ENCODE measurements at places on chromosomes 16 and 17.

DNA sequence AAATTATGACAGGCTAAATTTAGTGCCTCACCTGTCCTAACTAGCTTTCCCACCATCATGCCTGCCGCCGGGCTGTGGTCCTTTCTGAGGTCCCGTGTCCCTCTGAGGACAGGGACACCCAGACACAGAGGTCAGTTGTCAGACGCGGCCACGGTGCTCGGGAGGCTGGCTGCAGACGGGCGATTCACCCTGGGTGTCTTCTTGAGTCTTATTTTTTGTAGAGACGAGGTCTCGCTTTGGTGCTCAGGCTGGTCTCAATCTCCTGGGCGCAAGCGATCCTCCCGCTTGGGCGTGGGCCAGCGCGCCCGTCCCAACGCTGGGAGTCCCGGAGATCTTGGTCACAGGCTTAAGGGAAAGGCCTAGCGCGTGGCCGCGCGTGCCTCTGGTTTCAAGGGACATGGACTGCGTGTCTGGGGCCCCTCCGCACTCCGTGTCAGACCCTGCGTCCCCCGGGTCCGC, 797 bp upstream of the RAB11FIP3 start:
- DNase-seq, result no peak

GRCh38 chr16:49618955-49619354, 237.0 kb downstream of the ZNF423 start:
- no peak for DNase-seq

GRCh38 chr16:57258226-57258909, 13.3 kb downstream of the ARL2BP start:
- DNase-seq, result no peak

DNA sequence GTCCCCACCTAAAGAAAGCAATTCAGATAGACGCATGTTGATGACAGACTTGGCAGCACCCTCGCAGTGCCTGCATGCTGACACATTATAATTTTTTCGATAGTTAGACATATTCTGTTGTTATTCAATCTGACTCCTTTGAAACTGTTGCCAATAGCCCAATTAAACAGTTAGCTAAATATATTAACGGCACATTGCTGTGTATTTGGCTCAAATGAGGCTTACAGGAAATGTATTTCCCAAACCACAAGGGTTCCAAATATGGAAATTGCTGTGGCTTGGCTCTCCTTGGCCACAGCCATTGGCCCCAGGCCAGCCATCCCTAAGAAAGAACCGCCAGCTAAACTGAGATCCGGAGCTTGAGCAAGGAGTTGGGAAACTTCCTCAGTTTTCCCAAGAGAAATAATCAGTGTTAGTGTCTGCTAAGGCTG, 31.1 kb downstream of the C16orf82 start:
- no peak for DNase-seq

- DNase-seq, result no peak
These were observed at the start of gene BCAR1 for GRCh38 chr16:75251280-75252048. TSS of gene BCAR1 (minus strand) at chr16:75251624. CDS start at chr16:75251482, 142 bp downstream.

- DNase-seq, result no peak
These were observed 28.1 kb upstream of the NOL11 start for GRCh38 chr17:67689534-67690177.

DNA sequence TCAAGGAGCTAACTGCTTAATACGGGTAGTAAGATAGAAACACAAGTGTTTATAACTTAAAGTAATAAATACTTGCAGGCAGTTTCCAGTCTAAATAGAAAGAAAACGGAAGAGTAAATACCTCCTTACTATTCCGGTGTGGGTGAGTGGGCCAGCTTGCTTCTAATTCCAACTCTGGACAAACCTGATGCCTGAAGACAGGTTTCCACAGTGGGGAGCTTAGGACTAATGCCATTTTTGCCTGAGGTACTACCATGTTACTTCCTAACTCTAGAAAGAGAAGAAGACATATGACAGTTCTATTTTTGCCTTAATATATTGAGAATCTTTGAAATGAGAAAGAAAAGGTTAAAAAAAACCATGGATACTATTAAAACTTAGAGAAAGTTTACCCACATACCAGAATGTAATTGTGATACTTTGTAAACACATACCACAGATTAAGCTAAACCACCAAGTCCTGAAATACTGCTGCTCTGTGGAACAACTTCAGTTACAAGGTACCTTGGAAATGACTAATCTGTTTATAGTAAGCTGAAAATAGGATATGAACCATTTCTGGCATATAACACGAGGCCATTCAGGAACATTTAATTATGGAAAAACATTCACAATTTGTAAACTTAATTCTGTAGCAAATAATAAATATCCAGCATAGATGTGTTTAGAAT, 70.2 kb downstream of the ZZEF1 start:
- DNase-seq, result no peak

DNA sequence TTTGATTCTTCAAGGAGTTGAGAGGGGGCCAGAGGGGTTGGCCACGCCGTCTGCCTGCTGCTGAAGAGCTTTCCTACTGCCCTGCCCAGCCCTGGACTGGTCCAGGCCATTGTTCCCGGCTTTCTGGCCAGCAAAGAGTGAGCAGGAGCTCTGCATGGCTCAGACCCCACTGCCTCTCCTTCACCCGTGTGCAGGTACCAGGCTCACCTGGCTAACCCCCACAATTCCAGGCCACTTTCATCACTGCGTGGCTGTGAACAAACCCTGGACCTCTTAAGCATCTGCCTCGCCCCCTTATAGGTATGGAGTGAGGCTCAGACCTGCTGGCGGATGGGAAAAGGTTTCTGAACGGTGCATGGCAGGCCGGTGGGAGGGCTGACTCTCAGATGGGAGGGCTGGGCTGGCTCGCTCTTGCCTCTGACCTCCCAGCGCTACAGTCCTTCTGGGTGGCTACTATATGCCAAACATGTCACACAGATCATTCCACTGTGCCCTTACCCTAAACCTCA, 8.9 kb downstream of the ZNF319 start:
- DNase-seq, result no peak

GRCh38 chr16:17556276-17557052, 85.7 kb upstream of the XYLT1 start:
- DNase-seq, result no peak

GRCh38 chr16:5851393-5851982, 753.9 kb upstream of the EEF2KMT start:
- DNase-seq, result no peak

GRCh38 chr17:6421700-6422604, 13.0 kb downstream of the AIPL1 start:
- DNase-seq, result peak; percentile 60

GRCh38 chr17:50618941-50619340, 15.7 kb upstream of the ABCC3 start:
- DNase-seq, result no peak

DNA sequence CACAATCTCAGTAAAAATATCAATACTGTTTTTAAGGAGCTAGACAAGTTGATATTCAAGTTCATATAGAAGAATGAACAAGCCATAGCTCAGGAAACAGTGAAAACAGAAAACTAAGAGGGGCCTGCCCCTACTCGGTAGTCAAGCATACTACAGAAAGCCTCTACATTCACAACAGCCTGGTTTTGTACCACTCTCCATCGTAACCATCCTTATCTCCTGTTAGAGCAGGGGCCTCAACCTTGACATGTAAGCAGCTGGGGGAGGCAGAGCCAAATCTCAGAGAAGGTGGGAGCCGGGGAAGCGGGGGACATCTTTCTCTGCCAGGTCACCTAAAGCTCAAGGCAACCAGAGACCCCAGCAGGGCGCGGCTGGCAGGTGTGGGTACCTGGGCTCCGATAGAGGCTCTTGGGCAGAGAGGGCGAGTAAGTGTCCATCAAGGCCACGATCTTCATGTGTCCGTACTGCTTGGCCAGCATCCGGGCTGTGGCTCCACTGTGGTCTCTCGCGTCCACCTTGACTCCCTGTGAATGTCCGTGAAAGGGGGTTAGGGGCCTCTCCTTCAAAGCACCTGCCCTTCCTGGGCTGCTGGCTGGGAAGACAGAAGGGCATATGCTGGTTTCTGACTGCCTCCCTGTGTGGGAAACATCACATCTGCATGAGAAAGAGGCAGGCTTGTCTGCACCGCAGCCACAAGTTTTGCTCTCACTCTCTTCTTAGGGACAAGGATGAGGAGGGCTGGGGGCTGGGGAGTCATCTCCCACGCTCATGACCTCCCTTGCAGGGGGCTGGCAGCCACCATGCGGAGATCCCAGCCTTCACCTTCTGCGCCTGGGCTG, 20.2 kb downstream of the ANKS3 start:
- no peak for DNase-seq

GRCh38 chr16:87074641-87075318, 242.4 kb downstream of the C16orf95 start:
- no peak for DNase-seq

DNA sequence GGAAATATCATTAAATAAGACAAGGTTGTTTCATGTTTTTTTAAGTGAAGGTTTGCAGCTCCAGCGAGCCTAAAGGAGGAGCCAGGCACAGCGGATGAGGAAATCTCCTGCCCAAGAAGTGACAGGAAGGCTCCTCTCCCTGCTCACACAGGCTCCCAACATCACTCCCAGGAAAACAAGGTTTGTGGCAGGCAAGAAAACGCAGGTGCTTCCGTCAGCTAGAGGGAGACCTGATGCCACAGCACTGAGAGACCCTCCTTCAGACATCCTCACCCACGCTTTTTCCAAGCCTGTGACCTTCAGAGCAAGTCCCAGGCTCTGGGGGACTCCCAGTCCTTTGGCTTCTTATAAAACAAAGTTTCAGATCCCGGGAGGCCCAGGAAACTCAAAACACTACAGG, 89.7 kb downstream of the ZNF423 start:
- no peak for DNase-seq

GRCh38 chr16:3819746-3820724, 60.5 kb downstream of the CREBBP start:
- DNase-seq, result no peak

DNA sequence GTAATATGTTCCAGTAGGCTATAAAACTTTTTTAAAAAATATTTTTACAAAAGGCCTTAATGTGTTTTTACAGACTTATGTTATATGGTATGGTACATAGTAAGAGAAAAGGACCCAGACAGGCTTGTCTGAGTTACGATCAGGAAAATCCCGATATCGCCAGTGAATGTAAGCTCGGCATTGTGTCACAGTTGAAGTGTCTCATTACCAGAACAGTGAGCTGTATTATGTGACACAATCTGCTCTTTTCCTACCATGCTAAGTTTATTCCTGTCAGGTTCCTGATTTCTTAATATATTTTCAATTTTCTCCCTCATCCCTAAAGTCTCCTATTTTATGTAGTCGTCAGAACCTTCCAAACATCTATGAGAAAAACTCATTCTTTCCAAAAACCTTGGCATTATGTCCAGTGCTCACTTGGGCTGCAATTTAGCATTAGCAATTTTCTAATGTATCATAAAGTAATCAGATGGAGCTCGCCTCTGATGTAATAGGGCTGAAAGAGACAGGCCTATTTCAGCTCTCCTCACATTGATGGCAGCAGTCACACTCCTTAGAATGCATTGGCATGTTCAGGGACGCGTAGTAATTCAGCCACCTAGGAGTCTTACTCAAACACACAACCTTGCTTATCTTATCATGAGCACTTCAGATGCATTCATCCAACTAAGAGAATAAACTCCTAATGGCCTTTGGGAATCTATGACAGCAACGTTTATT, 147.6 kb upstream of the NOG start:
- no peak for DNase-seq

DNA sequence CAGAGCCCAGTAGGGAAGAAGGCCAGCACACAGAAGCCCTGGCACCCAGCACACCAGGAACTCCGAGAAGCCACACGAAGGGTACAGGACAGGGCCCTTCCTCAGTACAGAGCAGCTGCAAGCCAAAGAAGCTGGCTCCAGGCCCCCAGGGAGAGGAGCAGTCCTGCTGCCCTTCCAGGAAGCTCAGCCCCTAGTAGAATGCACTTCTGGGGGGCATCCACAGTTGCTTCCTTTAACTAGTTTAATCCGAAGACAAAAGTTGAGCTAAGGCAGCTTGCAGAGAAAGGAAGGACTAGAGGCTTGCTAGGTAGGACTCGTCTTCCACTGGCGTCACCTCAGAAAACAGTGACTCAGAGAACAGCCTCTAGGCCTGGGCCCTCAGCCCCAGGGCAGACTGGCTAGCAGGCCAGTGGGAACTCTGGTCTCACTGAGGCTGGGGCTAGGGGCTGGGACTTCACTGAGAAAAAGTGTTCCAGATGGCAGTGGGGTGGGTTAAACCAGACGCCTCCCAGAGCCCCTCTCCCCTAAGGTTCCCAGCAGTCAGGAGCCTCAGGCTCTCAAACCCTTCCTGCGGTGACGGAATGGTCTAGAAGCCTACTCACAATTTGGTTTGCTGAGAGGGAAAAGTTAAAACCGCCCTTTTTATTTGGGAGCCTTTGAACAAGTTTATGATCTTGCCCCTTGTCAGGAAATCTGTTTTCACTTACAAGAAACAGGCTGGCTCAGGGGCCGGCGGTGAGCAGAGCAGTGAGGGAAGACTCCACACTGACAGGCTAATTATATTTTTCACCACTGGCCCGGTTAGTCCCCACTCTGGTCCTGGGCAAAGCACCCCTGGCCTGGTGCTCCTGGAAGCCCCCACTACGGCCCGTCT, 41.4 kb downstream of the ACTG1 start:
- DNase-seq, result no peak

DNA sequence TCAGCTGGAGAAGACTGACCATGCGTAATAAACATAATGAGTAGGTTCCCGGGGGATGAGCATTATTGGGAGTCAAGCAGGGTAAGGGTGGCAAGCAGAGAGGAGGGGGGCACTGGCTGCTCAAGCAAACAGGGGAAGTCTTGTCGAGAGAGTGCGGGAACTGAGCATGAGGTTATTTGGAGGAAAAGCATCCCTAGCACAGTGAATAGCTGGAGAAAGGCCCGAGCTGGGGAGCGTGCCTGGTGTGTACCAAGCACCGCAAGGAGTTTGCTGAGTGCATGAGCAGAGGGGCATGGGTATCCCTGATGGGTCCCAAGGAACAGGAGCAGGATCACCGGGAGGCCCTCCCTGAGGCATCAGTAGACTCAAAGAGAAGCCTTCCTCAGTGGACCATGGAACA, 17.2 kb downstream of the CYTH1 start:
- no peak for DNase-seq

- DNase-seq, result no peak
These were observed 15.3 kb upstream of the ALDH3A1 start for GRCh38 chr17:19763416-19763815.

DNA sequence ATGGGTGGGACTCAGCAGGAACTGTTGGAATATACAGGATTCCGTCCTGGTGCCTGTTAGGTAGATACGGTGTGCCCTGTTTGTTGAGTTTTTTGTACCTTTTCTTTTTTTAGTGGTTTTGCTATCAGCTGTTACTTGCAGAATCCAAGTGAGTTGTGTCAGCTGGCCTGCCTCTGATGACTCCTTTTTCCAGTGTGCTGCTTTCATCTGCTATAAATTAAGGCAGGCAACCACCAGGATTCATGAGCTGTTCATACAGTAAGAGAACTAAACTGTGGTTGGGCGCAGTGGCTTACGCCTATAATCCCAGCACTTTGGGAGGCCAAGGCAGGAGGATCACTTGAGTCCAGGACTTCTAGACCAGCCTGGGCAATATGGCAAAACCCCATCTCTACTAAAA, 79.9 kb downstream of the WNT3 start:
- no peak for DNase-seq

Measured in stimulated activated CD4-positive, alpha-beta T cell treated with anti-CD3 and anti-CD28 coated beads, Interleukin-15, amount 100 ng/mL, for 1 hour (primary cell).